Activated naive CD4-positive, alpha-beta T cell (primary cell): ENCODE measurements at places on chromosomes 3 and 15.

- no peak for DNase-seq
Measured at GRCh38 chr3:33636125-33636850, 81.8 kb downstream of the CLASP2 start.

GRCh38 chr3:152885076-152885475 is 50.1 kb downstream of the P2RY1 start:
- no peak for DNase-seq

DNA sequence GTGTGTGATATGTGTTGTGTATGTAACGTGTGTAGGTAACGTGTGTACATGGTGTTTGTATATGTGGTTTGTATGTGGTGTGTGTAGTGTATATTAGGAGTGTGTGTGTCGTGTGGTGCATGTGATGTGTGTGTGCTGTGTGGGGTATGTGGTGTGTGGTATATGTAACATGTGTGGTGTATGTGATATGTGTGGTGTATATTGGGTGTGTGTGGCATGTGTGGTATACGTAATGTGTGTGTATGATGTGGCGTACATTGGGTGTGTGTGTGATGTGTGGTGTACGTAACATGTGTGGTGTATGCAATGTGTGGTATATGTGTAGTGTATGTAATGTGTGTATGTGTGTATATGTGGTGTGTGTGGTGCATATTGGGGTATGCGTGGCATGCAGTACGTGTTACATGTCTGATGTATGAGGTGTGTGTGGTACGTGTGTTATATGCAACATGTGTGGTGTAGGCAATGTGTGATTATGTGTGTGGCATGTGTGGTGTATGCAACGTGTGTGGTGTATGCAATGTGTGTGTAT is 41.2 kb downstream of the ARRDC4 start:
- no peak for DNase-seq

- DNase-seq: no peak
Measured at GRCh38 chr15:69459066-69459465, 6.4 kb downstream of the RPLP1 start.

DNA sequence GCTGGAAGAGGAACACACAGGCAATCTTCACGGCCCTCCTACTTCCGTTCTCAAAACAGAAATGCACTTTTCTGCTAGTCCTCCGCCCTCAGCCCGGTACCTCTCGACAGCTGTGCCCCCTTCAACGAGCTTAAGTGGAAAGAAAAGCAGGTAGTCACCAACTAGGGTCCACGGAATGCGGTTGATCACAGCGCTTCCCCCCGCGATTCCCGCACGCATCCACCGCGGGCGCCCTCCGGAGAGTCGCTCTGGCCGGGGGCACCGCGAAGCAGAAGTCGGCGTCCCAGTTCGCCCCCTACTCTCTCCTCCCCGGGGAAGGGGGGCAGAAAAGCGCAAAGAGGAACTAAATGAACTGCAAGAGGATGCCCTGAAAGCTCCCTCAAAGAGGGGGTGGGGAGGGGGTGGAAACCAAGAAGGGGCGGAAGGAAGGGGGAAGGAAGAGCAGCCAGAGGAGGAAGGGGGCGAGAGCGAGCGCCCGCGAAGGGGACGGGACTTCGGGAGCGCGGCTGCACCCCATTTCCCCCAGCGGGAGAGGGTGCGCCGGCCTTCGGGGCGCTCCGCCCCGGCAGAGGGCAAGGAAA is 738 bp downstream of the ACAP2 start:
- peak; percentile 36 for DNase-seq

DNA sequence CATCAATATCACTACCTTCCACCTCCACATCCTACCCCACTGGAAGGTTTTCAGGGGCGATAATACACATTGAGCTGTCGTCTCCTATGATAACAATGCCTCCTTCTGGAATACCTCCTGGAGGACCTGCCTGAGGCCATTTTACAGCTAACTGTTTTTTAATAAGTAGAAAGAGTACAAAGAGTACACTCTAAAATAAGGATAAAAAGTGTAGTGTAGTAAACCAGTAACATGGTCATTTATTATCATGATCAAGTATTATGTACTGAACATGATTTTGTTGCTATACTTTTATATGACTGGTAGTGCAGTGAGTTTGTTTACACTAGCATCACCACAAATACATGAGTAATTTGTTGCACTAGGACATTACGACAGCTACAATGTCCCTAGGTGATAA is 46.6 kb upstream of the SSR3 start:
- no peak for DNase-seq

DNA sequence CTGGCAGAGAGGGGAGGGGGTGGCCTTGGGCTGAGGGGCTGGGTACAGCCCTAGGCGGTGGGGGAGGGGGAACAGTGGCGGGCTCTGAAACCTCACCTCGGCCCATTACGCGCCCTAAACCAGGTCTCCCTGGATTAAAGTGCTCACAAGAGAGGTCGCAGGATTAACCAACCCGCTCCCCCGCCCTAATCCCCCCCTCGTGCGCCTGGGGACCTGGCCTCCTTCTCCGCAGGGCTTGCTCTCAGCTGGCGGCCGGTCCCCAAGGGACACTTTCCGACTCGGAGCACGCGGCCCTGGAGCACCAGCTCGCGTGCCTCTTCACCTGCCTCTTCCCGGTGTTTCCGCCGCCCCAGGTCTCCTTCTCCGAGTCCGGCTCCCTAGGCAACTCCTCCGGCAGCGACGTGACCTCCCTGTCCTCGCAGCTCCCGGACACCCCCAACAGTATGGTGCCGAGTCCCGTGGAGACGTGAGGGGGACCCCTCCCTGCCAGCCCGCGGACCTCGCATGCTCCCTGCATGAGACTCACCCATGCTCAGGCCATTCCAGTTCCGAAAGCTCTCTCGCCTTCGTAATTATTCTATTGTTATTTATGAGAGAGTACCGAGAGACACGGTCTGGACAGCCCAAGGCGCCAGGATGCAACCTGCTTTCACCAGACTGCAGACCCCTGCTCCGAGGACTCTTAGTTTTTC is 4.9 kb downstream of the ISL2 start:
- no peak for DNase-seq

- no peak for DNase-seq
Measured at GRCh38 chr15:64552281-64552948, 92.0 kb downstream of the ZNF609 start.

DNA sequence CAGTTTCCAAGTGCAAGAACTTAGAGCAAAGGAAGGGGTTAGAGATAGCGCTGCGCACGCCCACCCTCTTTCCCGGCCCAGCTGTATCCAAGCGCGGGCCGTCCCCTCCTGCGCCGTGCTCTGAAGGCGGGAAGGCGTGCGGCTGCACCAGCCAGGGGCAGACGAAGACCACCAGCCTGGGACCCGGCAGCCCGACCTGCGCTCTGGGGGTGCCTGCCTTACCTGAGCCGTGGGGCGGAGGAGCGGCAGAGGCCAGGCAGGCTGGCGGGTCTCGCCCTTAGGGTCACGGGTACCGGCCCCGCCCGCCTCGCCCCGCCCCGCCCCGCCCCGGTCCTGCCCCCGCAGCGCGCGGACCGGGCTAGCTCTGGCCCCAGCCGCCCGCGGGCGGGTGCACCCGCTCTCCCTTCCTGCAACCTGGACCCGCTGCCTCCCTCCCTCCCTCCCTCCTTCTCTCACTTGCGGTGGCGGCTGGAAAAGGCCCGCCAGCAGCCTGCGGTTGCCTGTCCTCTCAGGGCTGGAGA is at the start of gene WDR72:
WDR72 (minus strand) TSS at position 253 of the 521 bp plus-strand sequence. CDS start 26,514 bp downstream, outside the sequence.
- DNase-seq: no peak

- DNase-seq: no peak
Measured at GRCh38 chr3:100548053-100548452, 55.6 kb downstream of the TMEM45A start.

GRCh38 chr3:135966271-135966961 is 888 bp downstream of the PPP2R3A start:
- DNase-seq: no peak

- DNase-seq: no peak
Measured at GRCh38 chr3:184037816-184038215, 6.3 kb downstream of the HTR3D start.

DNA sequence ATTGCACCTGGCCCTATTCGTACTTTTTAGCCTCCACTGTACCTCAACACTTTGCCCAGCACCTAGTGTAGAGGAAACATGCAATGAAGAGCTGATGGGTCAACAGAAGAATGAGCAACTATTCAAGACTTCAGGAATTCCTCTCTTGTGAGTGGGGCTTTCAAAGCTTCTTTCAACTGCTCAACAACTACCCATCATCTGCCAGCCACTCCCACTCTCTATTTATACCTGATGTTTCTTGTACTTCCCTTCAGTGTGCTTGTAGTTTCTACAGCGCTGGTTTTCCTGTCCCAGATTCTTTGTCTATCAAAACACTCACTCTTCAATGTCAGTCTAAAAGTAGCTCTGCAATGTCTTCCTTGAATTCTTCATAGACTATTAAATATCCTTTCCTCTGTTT is 168.3 kb upstream of the LPP start:
- DNase-seq: no peak

GRCh38 chr3:13770170-13771169 is 109.4 kb downstream of the WNT7A start:
- no peak for DNase-seq

DNA sequence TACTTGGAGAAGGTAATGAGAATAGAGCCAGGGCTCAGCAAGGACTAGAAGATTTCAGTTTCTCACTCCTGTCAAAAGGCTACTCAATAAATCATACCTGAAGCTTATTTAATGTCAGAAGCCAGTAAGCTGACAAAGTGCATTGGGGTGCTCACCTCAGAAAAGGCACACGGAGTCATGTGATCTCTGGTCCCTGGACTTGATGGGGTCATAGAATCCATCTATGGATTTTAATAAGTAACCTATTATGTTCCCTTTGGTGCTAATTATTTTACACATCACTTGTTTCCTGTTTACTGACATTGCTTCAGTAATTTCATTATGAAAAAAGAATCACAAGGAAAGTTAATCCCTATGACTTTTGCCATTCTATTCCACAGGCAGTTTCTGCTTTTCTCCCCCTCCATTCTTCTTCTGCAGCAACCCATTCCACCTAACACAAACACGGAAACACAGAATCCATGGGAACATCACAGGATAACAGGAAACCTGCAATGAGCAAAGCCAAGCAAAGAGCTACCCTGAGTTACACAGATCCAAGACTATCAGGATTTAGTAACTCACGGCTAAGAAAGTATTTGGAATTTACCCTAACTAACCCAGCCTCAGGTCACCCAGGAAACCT is 159.6 kb downstream of the MEIS2 start:
- DNase-seq: no peak

DNA sequence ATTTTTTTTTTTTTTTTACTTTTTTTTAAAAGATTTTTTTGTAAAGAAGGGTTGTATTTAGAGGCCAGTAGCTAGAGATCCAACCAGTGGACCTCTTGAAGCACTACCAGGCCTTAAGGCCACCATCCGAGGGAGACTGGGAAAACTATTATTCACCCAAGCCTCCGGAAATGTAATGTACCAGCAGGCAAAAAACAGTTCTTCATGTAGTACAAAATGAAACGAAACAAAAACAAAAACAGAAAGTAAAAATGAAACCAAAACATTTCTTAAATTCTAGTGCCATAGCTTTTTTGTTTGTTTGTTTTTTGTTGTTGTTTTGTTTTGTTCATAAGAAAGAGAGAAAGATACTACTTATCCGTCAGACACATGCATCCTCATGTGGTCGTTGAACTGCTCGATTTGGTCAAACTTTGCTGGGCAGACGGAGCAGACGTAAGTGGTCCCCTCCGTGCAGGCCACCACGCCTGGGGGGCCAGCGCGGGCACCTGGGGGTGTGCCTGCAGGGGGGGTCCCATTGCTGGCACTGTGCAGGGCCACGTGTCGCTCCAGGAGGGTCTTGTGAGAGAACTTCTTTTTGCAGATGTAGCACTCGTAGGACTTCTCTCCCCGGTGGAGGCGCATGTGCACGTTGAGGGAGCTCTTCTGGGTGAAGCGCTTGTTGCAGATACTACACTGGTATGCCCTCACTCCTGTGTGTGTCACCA is 45.0 kb downstream of the TIGIT start:
- no peak for DNase-seq

GRCh38 chr3:194711913-194712312 is 26.2 kb downstream of the FAM43A start:
- DNase-seq: no peak

- DNase-seq: no peak
Measured at GRCh38 chr3:165439765-165440164, 243.6 kb upstream of the SLITRK3 start.

DNA sequence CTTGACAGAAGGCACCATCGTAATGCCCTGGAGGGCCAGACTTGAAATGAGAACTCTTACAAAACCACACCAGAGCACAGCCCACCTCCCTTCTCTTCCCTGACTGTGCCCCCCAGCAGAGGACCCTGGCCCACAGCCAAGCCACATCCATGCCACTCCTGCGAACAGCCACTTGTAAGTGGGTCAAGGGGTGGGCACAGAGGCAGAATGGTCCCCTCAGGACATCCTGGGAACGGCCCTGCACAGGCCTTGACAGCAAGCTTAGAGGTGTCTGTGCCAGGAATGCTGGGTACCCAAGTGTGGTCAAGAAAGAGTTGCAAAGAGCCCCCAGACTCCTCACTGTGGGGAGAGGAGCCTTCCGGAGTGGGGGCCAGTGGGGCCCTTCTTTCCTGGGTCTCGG is 33.3 kb downstream of the HCN4 start:
- no peak for DNase-seq
